ENCODE measurements at places on chromosomes 12 and 14.

- no peak for DNase-seq
Measured at GRCh38 chr14:46245276-46245675, 406.3 kb downstream of the RPL10L start.

- no peak for DNase-seq
Measured at GRCh38 chr14:32491416-32492016, 162.4 kb downstream of the AKAP6 start.

- DNase-seq, result no peak
Measured at GRCh38 chr12:80648881-80649280, 58.6 kb upstream of the MYF6 start.

- no peak for DNase-seq
Measured at GRCh38 chr12:30155001-30155730, 371.4 kb upstream of the TMTC1 start.

GRCh38 chr12:6333029-6333428 is 8.8 kb downstream of the TNFRSF1A start:
- DNase-seq, result no peak
